ENCODE measurements at places on chromosomes 6 and 20. TPM values are rescaled to one million over a fixed set of nuclear protein-coding genes. Genes with fewer than 3 reads are reported as not detected.

HUS1B gene
- total RNA-seq: 0.46 TPM

DNA sequence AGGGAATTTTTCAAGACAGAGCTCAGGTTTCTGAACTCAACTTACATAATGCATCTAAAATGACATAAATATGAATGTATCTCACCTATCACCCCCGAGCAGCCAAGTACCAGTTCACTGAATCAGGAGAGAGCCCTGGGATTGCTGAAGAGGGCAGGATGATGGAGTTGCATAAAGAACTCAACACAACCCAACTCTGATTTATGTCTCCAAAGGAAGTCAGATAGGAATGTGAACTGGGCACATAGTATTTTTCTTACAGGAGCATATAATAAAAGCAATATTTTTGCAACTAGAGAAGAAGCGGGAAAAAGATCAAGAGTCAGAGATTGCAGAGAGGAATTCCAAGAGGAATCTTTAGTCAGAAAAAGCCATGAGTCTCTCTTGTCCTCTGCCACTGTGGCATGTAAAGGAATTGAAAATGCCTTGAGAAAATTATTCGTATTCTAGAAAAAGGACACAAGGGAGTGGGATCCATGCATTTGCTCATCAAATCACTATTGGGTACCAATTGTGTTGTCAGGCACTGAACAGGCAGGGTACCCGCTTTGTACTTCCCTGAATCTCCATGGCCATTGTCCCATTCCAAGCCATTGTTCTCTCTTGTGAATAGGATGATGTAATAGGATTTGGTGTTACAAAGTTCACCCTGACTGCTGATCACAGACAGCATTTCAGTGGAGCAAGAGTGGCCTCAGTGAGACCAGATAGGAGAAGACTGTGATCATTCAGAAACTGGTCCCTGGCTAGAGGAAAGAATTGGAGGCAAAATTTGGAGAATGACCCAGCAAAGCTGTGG, 16.3 kb downstream of the RIN2 start:
- peak; percentile 26 for DNase-seq

DNA sequence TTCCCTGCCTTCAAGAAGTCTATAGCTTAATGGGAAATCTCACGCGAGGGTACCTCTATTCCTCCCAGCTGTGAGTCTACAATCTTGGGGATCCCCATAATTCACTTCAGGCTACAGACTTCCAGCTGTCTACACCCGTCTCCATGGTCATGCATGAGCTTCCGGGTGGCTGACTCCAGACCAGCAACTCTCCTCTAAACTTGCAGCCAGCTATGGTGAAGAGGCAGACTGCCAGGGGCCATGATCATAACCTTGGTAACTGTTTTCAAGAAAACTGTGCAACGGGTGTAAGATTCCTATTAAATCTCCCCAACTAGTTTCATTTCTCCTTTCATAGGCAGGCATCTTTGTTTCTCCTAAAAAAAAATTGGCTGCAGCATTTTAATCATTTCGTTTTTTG, 534.4 kb upstream of the CHD6 start:
- DNase-seq: no peak

DNA sequence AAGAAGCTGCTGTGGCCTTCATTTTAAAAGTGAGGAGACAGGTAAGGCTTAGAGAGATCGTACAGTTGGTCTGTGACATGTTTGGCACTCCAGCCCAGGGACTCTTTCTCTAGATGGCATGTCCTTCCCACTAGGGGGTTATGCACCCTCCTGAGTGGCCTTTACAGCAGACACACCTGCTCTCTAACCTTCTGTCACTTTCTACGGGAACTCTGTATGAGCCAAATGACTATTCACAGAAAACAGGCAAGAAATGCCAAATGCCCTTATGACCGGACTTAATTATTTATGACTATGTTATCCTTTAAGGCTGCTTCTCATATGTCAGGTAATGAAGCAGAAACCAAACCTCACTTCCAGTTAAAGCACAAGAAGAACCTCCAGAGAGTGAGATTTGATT, 91.2 kb downstream of the MAP3K5 start:
- DNase-seq: no peak

GRCh38 chr20:6265204-6265904, 142.5 kb upstream of the FERMT1 start:
- DNase-seq: no peak

CTCFL gene
- total RNA-seq: 0.17 TPM

NR2E1 gene
- total RNA-seq: not detected

DNA sequence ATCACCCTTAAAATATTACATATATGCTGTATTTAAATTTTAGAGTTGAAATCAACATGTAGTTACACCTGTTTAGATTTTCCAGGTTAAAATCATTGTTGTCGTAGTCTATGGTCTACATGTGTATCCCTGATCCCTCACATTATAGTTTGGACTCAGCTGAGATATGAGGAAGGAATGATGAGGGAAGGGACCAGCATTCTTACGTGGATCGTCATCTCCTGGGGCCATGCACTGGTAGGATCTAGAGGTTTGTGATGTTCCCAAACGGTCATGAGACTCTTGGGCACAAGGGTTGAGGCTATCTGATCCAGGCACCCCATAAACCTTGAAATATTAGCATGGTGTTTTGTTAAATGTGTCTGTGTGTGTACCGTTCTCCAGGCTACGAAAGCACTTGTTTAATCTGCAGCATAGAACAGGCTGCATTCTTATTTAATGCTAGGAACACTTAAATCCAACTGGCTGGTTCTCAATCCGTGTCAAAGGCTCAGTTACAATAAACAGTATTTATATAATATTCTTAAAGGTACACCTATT, 55.4 kb downstream of the IPCEF1 start:
- no peak for DNase-seq

- no peak for DNase-seq
Observed at GRCh38 chr6:71038711-71039344, 82.0 kb upstream of the B3GAT2 start.

PGM3 gene
- 50.4 TPM for total RNA-seq

DNA sequence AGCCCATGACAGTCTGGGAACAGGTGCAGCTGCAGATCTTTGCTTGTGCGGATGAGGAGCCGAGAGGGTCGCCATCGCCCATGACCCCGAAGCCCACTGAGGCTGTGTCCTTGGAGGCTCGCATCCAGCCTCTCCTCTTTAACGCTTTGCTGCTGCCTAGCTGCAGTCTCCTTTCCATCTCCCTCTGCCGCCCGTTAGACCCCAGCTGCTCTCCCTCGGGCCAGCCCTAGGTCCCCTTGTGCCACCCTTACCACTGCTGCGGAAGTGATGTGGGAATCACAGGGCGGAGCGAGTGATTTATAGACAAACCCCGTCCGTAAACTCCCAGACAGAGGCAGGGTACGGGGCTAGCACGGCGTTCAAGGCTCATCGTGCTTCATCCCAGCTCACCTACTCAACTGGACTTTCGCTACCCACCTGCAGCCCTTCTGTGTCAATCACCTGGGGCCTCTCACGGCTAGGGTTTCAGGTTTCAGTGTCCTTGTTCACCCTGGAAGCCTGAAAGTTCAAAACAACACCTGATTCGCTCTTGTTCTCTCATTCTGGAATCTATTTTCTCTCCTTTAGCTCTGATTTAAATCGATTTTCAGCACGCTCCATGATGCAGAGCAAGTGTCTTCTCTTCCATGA, 76.1 kb downstream of the PAX1 start:
- no peak for DNase-seq

DNA sequence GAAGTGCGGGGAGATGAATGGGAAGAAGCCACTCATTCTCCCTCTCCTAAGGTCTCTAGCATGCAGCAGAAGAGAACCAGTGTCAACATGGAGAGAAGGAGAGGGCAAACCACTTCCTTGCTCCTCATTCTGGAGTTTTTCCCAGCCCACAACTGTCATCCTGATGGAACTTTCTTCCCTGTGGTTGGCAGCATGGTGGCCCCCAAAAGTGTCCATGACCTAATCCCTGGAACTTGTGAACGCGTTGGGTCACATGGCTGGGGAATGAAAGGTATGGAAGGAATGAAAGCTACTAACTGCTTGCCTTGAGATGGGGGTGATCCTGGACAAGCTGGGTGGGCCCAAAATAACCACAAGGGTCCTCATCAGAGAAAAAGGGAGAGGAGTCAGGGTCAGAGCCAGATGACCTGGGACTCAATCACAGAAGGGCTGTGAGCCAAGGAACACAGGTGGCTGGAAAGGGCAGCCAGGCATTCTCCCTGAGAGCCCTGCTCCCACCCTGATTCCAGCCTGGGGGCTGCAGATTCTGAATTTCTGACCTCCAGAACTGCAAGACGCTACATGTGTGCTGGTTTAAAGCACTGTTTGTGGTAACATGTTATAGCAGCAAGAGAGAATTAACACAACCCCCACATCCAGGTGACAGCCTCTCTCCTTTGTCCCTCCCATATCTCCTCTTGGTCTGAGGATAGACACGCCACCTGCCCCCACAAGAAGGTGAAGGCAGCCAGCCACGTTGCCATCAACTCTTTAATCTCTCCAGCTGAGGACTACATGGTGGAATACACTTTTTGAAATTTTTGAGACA, 63.2 kb downstream of the PYGB start:
- no peak for DNase-seq

- DNase-seq: no peak
Observed at GRCh38 chr6:155378276-155378675, 64.0 kb upstream of the TFB1M start.

TAF8 gene
- 26.3 TPM for total RNA-seq

GRM4 gene
- not detected for total RNA-seq

- DNase-seq: no peak
Observed at GRCh38 chr6:24879351-24879750, 56.4 kb downstream of the RIPOR2 start.

PTGIS gene
- total RNA-seq: 101 TPM

GRCh38 chr20:5871459-5872410, 78.6 kb downstream of the TRMT6 start:
- no peak for DNase-seq

- no peak for DNase-seq
Observed at GRCh38 chr6:36463676-36464075, 20.9 kb downstream of the KCTD20 start.

- no peak for DNase-seq
Observed at GRCh38 chr6:113860181-113860955, 3.2 kb downstream of the MARCKS start.

DNA sequence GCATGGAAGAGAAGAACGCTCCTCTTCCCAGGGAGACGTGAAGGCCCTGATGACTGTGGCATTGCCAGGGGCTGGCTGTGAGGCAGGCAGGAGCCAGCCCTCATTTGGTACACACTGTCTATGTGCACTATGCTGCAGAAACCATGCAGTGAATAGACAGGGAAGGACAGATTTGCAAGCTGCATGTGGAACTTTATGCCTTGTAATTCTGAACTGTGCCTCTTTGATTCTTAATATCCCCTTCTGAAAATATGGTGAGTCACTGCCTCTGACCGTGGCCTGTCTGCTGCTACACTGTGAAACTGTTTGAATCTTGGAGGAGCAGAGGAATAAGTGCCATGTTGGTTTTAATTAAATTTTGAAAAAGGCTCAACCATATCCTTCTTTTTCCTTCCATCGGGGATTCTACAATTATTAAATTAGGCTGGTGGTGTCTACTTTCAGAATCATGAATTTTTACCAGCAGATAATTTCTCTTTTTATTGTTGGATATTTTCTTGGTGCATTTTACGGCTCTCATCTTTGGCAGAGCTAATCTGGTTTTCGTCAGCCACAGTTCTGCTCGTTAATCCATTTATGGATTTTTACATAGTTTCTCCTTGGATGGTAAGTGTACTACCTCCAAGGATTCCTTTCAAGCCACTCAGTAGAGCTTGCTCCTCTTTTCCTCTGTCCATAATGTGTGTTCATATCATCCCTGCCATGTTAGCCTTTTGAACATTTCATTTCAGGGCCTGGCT, 301.0 kb upstream of the SLC35B3 start:
- DNase-seq: no peak

- no peak for DNase-seq
Observed at GRCh38 chr6:135567375-135568083, 70.0 kb upstream of the AHI1 start.

SPTLC3 gene
- total RNA-seq: 26.7 TPM

TNFRSF21 gene
- 64.7 TPM for total RNA-seq

DNA sequence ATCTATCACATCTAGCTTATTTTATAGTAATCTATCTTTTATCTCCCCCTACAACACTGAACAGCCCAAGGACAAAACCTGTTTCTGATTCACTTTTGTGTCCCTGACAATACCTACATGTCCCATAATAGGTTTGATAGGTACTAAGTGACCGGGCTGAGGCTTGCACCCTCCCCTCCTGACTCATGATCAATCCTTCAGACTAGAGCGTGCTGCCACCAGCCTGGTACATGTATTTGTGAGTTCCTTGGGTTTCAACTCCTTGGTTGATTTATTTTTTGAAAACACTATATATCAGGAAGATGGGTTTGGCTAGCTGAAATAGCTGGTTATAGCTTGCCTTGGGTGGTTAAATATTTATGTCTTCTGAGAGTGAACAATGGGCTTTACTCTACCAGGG, 41.6 kb upstream of the RAB23 start:
- DNase-seq: no peak

- DNase-seq: no peak
Observed at GRCh38 chr6:123805921-123806320, 2.3 kb downstream of the NKAIN2 start.

DNA sequence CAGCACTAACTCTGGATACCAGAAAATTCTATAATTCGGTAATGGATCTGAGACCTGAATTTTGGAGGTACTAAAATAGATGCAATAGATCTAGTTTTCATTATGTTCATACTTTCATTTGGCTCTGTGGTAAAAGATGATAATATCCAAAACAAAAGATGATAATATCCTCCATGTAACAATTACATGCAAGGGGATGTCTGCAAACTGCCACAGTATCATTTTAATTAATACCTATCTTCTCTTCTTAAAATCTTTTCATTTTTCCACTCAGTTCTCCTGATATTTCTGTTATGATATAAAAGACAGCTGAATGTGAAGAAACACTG, 15.6 kb downstream of the BTN2A1 start:
- DNase-seq: no peak

- DNase-seq: no peak
Observed at GRCh38 chr6:162055365-162055764, 672.2 kb downstream of the PRKN start.

- DNase-seq: no peak
Observed at GRCh38 chr6:99137314-99137713, 189.6 kb upstream of the FBXL4 start.

TFAP2A gene
- 0.89 TPM for total RNA-seq

DNA sequence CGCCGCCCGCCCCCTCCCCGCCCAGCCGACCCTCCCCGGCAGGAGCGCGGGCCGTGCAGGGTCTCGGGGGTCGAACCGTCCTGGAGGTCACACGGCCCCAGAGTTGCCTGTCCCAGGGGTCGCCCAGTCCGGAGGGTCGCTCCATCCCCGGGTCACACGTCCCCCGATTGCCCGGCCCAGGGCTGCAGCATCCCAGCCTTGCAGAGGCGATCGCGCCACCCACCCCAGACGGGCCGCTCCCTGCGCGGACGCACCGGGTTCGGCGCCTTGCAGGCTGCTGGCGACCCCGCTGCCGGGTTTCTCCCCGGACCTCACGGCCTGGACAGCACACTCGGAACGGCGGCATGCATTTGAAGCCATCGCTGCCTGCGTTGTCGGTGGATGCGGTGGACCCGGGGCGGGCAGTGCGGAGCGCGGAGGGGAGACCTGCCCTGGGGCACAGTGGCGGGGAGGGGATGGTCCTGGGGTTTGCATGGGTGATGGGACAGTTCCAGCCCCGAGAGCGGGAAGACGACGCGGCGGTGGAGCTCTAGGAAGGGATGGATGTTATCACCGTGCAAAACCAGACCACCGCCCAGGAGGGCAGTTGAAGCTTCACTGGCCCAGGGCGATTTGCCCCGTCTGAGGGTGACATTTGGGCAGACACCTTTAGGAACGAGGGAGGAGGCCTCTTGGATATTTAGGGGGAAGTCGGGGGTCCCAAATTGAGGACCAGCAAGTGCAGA, 22.7 kb upstream of the FRMD1 start:
- no peak for DNase-seq

Measured in mucosa of gallbladder (tissue), 1 donor.